A549 treated with Hydrocortisone at 1 μM for 4 hours (cell line): ENCODE measurements at places on chromosomes 3 and 15. TPM values are rescaled to one million over a fixed set of nuclear protein-coding genes. Genes with fewer than 3 reads are reported as not detected.

Gene CSTA
- total RNA-seq, result 0.52 to 1.4 TPM (median 0.75 TPM) in 5 replicates

Gene PROS1
- total RNA-seq, result 9.1 to 13.9 TPM (median 11.6 TPM) in 5 replicates

Gene GATM
- 1.8 to 3.2 TPM (median 2.4 TPM) in 5 replicates for total RNA-seq

Gene TIMP4
- total RNA-seq, result 11.4 to 13.6 TPM (median 11.9 TPM) in 5 replicates

Gene GOLGA8G
- total RNA-seq, result not detected in 5 replicates

Gene A4GNT
- total RNA-seq, result not detected in 5 replicates

Gene SAMD7
- not detected in 5 replicates for total RNA-seq

Gene CLRN1
- total RNA-seq, result not detected in 5 replicates

Gene HRG
- not detected in 5 replicates for total RNA-seq

Gene TIMMDC1
- total RNA-seq, result 61.0 to 83.4 TPM (median 79.4 TPM) in 5 replicates

Gene ZBTB11
- total RNA-seq, result 9.0 to 12.5 TPM (median 9.4 TPM) in 5 replicates

Gene GPR156
- total RNA-seq, result 0.24 to 0.49 TPM (median 0.36 TPM) in 5 replicates

Gene SPTSSB
- total RNA-seq, result not detected in 5 replicates

Gene CSPG4
- total RNA-seq, result 0.10 to 0.16 TPM (median 0.12 TPM) in 5 replicates

Gene CCR9
- 0.03 TPM in 1 of 5 replicates, not detected in the others for total RNA-seq

Gene SST
- not detected in 5 replicates for total RNA-seq

Gene RBM6
- total RNA-seq, result 24.6 to 30.5 TPM (median 26.8 TPM) in 5 replicates

Gene RARB
- 5.6 to 13.6 TPM (median 9.5 TPM) in 5 replicates for total RNA-seq

Gene CYP1A2
- not detected in 5 replicates for total RNA-seq

Gene KCNMB2
- not detected in 5 replicates for total RNA-seq

Gene ARPIN
- total RNA-seq, result 9.9 to 15.1 TPM (median 12.5 TPM) in 5 replicates

Gene SNX33
- total RNA-seq, result 11.9 to 14.5 TPM (median 13.9 TPM) in 5 replicates
